ENCODE measurements at places on chromosomes 3 and 15.
A peak's percentile ranks its signal among the peaks of the same experiment; 100 is the strongest.

- no peak for DNase-seq
Measured at GRCh38 chr3:196220991-196221390, 4.7 kb downstream of the SLC51A start.

DNA sequence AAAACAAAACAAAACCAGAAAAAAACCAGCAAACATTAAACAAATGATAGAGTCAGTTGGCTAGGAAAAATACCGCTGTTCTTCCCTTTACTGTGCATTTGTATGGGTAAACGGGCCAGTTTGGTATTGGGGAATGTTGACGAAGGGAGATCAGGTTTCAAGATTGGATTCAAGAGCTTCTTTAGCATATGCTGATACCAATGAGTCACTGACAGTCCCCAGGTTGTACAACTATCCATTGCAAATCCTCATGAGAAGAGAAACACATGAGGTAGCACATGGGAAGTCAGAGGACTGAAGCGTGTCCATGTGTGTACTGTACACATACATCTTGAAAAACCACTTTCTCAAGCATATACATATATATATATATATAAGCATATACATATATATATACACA lies 25.6 kb downstream of the TIGIT start:
- no peak for DNase-seq

DNA sequence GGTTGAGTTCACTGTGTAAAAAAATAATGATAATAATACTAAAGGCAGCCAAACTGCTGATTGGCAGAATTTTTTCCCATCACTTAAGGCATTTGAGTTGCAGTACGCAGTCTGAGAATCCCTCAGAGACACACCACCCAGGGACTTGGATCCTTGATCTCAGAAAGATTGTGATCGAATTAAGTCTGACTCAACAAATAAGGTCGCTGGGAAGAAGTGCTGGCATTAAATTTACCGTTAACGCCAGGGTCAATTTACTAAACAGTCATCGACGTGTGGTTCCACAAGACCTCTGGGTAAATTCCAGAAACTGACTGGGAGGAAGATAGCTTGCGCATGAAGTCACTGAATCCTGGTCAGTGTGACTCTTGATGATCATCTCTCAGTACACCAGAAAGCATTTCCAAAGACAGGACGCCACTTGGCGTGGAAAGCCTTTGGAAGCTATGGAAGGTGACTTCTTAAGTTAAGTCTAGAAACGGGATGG lies 48.3 kb upstream of the CGNL1 start:
- DNase-seq = no peak

- no peak for DNase-seq
Measured at GRCh38 chr15:74680456-74680855, 15.4 kb downstream of the EDC3 start.

DNA sequence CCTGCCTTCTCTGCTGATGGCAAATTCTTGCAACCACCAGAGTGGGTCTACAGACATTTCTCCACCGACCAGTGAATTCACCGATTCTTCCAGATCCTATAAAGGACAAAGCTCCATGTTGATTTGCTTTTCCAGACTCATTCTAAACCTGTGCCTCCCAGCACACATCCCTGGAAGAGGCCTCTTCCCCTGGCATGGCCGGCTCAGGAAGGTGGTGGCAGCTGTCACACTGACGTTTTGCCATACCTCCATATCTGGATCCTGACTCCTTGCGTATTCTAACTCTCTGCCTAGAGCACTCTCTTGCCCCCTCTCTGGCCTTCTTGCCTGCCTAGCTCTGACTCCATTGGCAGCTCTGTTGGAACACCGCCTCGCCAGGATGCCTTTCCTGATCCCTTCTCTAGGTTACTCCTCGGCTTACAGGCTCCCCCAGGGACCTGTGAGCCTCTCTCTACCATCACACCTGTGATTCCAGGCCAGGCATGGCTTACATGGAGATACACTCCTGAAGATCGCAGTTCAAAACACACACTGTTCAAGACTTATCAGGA lies 31.0 kb downstream of the SLCO2A1 start:
- DNase-seq = no peak

- no peak for DNase-seq
Measured at GRCh38 chr3:41329881-41330280, 130.6 kb downstream of the CTNNB1 start.

- DNase-seq = no peak
Measured at GRCh38 chr15:80087104-80087503, 27.6 kb downstream of the ZFAND6 start.

GRCh38 chr3:56361731-56362130 lies 106.5 kb downstream of the ERC2 start:
- no peak for DNase-seq

GRCh38 chr3:171979081-171979480 lies 60.3 kb upstream of the FNDC3B start:
- no peak for DNase-seq

DNA sequence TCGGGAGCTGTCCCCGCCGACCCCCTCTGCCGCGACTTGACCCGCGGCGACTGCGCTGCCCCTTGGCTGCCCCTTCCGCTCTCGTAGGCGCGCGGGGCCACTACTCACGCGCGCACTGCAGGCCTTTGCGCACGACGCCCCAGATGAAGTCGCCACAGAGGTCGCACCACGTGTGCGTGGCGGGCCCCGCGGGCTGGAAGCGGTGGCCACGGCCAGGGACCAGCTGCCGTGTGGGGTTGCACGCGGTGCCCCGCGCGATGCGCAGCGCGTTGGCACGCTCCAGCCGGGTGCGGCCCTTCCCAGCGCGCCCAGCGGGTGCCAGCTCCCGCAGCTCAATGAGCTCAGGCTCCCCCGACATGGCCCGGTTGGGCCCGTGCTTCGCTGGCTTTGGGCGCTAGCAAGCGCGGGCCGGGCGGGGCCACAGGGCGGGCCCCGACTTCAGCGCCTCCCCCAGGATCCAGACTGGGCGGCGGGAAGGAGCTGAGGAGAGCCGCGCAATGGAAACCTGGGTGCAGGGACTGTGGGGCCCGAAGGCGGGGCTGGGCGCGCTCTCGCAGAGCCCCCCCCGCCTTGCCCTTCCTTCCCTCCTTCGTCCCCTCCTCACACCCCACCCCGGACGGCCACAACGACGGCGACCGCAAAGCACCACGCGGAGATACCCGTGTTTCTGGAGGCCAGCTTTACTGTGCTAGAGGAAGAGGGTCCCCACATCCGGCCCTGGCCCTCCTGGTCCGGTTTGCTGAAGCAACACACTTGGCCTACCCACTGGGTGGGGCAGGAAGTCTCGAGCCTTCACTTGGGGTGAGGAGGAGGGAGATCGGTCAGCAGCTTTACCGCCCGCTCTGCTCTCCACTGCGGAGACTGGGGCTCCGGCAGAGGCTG lies at the start of gene RASSF1:
RASSF1 (minus strand) TSS at position 389 of the 882 bp plus-strand sequence; CDS start at position 358, 31 bp downstream.
- peak; percentile 93 for DNase-seq

- peak; percentile 19 for DNase-seq
Measured at GRCh38 chr3:33954956-33955355, 156.5 kb downstream of the PDCD6IP start.

- no peak for DNase-seq
Measured at GRCh38 chr3:16183601-16184270, 9.3 kb downstream of the GALNT15 start.

All from Kasumi-1 (cell line).